ENCODE measurements at places on chromosomes 1 and 21.

GRCh38 chr1:227453631-227454355 lies 109.6 kb upstream of the ZNF678 start:
- DNase-seq: no peak

- no peak for DNase-seq
These were observed 666 bp downstream of the CSF3R start for GRCh38 chr1:36481771-36482723.

DNA sequence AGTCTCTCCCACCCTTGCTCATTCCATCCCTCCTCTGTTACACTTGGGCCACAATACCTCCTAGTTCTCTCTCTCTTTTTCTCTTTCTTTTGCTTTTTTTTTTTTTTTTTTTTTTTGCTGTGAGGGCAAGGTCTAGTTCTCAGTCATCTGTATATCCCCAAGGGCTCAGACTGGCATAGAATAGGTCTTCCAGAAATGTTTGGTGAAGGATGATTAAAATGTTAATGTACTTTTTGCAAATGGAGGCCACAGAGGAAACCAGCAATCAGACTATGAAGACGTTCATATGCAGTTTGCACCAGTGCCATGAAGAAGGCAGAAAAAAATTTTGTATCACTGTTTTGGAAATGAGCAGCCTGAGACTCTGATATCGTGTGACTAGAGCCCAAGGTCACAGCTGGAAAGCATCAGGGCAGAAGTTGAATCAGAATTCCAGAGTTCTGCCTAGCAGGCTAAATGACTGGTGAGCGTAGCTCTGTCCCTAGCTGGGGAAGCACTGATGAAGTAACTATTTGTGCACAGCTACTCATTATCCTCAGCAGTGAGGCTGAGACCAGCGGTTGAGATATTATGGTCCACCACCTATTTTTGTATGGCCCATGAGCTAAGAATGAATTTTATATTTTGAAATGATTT lies 186.5 kb downstream of the TGFBR3 start:
- no peak for DNase-seq

GRCh38 chr1:75136195-75136815 lies 2.1 kb downstream of the LHX8 start:
- DNase-seq: no peak

GRCh38 chr1:26302733-26303405 lies 3.6 kb downstream of the UBXN11 start:
- DNase-seq: peak; percentile 23

DNA sequence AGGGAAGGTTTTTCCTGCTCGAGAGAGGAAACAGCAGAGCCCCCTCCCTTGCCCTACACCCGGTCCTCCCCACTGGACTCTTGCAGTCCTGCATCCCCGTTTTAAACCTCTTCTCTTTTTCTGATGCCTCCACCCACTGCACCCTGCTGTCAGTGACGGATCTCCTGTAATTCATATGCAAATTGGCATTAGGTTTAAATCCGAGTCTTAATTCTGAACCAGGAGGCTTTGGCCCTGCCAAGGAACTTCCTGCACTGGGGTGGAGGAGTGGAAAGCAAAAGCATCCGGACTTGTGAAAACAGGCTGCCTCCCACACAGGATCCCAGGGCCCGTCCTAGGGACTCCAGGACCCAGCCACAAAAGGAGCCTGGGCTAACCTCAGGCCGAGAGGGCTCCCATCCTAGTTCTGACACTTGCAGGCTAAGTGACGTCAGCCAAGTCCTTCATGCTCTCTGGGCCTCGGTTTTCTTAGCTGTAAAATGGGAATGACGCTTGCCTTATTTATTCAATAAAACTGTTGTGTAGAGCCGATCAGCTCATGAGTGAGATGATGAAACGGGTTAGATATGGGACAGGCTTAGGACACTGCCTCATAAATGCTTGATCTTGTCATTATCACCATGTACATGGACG lies 613.3 kb downstream of the AJAP1 start:
- no peak for DNase-seq

DNA sequence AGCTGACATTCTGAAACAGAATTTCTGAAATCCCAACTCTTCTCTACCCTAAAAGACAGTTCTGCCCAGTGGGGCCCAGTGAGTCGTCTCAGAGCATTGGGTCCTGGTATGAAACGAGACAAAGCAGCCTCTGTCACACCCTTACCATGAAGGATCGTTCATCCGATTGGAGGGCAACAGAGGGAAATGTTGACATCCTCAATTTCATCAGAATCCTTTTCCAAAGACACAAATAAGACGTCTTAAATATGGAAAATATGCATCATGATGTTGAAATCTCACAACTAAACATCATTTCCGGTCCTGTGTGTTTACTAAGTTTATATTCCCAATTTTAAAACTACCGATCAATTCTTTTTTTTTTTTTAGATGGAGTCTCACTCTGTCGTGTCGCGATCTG lies 112.1 kb upstream of the SLC45A1 start:
- DNase-seq: no peak

DNA sequence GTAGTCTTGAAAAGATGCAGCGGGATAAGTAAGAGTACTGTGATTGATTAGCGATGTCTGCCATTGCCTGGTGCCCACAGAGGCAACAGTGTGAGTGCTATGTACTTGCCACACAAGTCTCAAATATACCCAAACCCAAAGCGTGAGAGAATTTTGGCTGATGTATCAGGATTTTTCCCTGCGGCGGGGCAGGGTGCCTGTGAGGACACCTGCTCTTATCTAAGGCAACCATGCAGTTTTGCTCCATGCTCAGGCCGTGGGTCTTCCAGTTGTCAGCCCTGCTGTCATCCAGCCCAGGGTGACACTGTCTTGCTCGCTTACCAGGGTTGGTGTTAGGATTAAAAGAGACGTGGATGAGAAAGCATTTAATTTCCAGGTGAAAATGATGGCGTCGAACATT lies 202.7 kb downstream of the PTPRU start:
- no peak for DNase-seq

- no peak for DNase-seq
These were observed 57.5 kb downstream of the ENAH start for GRCh38 chr1:225595452-225595851.

DNA sequence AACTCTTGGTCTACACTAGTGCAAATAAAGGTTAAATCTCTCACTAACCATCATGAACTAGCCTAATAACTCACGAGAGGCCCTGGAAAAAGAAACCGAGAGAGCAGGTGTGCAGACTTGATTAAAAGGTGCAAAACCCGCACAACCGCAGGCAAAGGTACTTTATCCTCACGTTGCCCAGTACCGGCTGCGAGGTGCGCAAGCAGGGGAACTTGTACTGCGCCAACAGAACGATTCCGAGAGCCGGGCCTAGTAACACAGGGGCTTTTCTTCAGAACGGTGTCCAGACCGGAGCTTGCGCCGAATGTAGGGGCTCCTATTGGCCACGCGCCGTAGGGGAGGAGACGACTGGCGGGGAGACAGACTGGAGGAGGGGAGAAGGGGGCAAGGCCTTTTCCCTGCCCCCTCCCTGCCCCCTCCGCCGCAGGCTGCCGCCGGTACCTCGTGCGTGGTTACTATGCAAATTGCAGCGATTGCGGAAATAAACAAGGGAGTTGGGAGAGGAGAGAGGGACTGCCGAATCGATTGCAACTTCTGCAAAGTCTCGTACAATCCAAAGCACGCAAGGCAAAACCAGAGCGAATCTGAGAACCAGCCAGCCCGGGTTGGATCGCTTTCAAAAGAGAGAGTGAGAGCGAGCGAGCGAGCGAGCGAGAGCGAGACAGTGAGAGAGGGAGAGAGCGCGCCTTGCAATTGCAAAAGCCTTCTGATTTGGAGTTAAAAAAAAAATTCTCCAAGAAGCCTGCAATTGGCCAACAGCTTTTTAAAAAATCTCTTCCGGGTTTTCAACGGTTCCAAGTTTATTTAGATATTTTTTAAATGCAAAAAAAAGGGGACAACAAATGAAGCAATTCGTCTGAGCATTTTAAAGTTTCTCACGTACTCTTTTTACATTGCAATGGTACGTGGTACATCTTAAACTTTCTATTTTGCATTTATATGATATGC lies 5.4 kb upstream of the NFIA start:
- DNase-seq: peak; percentile 87

DNA sequence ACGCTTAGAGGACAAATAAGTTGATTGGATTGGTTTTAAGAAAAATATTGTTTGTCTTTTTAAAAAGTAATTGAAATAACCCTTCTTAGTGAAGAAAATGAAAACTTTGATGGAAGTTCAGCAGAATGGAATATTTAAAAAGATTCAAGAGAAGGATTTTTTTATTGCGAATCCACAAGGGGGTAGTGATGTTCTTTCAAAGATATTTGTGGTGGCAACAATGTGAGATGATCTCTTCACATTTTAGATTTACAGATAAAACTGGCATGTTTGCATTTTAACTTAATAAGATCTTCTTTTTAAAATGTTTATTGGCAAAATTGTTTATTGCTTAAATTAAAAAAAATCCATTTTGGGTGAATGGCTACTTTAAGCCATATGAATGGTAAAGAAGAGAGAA lies 8.9 kb downstream of the CAMTA1 start:
- no peak for DNase-seq

DNA sequence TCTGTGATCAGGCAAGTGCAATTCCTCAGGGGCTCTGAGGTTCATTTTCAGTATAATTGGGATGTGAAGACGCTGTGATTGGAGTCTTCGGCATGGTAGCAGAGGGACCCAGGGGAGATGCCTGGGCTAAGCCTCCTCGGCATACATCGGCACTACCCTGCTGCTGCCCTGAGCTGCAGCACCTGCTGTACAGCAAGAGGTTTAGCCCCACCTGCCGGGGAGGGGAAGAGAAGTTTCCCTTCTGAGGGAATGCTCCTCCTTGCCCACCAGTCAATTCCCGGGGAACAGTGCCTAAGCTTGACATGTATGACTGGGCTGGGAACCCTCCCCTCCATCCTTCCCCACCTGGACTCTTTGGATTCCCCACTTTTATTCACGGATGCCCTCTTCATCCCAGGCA lies 24.9 kb downstream of the CNIH3 start:
- no peak for DNase-seq
